ENCODE measurements at places on chromosomes 7 and 10.

DNA sequence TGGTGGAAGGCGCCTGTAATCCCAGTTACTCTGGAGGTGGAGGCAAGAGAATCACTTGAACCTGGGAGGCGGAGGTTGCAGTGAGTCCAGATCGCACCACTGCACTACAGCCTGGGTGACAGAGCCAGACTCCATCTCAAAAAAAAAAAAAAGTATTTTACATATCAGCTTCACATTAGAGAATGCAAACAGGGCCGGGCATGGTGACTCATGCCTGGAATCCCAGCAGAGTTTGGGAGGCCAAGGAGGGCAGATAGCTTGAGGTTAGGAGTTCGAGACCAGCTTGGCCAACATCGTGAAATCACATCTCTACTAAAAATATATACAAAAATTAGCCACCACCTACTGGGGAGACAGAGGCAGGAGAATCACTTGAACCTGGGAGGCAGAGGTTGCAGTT, 31.6 kb downstream of the USP54 start:
- DNase-seq = no peak

GRCh38 chr7:137480401-137480800, 136.9 kb upstream of the PTN start:
- no peak for DNase-seq

GRCh38 chr10:7436490-7437100, 25.8 kb upstream of the SFMBT2 start:
- DNase-seq = no peak

DNA sequence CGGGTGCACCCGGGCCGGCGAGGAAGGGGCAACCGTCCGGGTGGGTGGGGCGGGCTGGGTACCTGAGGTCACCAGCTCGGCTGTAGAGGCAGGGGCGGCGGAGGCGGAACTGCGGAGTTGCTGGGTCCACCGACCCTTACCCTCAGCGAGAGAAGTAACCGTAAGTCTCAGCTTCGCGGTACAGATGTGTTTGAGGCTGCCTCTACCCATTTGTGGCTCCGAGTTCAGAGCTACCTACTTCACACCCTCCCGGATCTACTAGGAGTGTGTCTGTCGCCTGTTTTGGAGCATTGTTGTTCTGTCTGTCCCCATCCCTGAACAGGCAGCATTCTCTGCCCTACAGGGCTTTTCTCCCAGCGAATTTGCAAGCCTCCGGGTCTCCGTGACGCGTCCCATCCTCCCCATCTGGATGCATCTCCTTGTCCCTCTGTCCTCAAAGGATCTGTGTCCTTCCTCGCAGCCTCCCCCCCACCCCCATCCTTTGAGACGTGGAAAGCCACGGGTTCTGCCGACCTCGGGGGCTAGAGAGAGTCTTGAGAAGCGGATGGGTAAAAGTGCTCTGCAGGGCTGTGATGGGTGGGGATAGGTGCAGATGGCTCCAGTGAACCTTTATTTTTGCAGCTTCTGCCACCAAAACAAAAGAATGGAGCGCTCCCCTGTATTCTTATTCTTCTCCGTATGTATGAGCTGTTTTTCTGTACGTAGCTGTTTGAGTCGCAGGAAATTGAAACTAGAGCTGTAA, 757 bp downstream of the ANKIB1 start:
- DNase-seq = peak; percentile 39

DNA sequence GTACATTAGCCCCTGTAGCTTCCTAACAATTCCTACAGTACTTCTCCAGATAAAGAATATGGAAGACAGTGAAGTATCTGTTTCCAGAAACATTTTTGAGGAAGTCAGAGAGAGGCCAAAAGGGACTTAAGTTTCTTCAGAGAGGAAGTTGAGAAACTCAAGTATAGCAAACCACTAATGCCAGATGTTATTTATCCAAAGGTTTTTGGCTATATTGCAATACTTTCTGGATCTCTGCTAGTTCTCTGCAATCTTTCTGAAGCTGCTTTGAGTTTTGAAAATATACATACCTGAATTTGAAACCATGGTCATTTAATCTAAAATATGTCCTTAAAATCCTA, 64.7 kb downstream of the BICC1 start:
- no peak for DNase-seq

DNA sequence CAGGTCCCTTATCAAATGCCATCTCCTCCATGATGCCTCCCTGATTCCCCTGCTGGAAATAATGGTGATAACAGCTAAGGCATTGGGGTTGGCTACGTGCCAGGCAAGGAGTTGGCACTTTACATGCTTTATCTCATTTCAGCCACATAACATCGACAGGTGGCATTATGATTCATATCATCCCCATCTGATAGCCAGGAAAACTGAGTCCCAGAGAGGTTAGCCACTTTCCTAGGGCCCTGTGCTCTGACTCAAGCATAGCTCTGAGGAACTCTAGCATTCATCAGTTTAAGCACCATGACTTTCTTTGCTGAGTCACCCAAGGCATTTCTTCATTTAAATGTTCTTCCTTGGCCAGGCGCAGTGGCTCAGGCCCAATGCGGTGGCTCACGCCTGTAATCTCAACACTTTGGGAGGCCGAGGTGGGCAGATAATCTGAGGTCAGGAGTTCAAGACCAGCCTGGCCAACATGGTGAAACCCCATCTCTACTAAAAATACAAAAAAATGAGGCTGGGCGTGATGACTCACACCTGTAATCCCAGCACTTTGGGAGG, 6.6 kb downstream of the LEP start:
- DNase-seq = no peak

GRCh38 chr7:139823959-139824521, 5.0 kb upstream of the TBXAS1 start:
- no peak for DNase-seq

DNA sequence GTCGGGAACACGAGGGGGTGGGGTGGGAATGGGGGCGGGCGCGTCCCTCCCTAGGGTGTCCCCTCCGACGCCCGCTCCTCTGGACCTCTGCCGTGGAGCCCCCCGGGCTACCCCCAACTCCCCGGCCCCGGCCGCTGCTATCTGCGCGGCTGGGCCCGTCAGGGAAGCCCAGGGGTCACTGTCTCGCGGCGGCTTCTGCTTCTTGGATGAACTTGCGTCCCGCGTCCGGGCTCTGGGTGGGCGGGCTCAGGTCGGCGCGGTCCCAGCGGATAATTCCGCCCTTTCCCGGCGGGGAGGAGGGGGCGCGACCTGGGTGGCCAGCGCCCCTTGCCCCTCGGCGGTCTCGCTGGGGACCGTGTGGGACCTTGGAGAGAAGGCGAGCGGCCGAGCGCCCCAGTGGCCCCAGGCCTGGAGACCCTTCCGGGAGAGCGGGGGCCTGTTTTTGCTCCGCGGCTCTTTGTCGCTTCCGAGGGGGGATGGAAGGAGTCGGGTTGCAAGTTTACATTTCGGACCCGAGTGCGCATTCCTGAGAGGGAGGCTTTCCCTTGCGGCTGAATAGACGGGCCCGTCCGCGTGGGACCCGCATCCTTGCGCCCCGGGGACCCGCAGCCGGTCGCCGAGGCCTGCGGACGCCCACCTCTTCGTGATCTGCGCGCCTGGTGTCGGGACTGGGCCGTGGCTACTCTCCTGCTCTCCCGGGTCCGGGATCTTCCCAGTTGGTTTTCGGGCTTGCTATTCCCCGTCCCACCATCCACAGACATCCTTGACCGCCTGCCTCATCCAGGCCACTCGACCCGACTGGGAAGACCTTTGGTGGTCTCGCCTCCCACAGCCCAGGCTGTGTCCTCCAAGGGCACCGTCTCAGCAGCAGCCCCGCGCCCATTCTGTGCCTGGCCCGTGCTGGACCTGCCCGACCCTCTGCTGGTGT, 812 bp downstream of the DOCK1 start:
- DNase-seq = no peak
